Vagina (tissue), 2 donors: ENCODE measurements at places on chromosomes 13 and 19.

- no peak for DNase-seq
Observed at GRCh38 chr19:58325311-58326022, 1.3 kb upstream of the ZSCAN22 start.

DNA sequence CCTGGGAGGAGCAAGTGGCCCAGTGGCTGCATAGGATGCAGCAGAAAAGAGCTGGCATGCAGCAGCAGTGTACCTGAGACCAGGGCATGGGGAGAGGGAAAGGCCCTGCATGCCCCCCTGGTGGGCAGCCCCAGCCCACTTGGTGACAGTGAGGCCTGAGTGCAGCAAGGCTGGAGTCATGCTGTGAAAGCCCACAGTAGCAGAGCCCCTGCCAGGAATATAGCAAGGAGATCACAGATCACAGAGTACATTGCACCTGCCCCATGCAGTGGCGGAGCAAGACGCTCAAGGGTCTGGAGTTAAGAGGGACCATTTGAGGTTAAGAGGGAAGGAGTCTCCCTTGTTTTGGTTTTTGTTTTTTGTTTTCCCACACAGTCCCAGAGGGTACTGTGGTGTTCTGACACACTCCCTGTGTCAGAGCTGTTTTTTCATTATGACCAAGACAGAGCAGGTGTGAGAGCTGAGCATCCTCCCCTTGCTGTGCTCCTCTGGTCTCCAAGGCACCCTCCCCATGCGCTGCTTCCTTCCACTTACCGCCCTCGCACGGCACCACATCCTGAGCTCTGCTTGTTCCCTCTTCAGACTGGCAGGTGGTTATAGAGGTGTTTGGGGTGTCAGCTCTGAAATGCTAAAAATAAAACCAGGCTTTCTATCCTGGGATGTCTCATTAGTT, 85.0 kb upstream of the UBL3 start:
- no peak for DNase-seq

GRCh38 chr13:113903912-113904311, 40.0 kb upstream of the GAS6 start:
- DNase-seq, result peak; percentile 64

- no peak for DNase-seq
Observed at GRCh38 chr13:110246530-110246929, 60.4 kb downstream of the COL4A1 start.

GRCh38 chr13:111239764-111240670, 80.4 kb upstream of the TEX29 start:
- DNase-seq, result peak; percentile 34

- DNase-seq, result no peak
Observed at GRCh38 chr13:83538636-83539035, 343.6 kb downstream of the SLITRK1 start.

DNA sequence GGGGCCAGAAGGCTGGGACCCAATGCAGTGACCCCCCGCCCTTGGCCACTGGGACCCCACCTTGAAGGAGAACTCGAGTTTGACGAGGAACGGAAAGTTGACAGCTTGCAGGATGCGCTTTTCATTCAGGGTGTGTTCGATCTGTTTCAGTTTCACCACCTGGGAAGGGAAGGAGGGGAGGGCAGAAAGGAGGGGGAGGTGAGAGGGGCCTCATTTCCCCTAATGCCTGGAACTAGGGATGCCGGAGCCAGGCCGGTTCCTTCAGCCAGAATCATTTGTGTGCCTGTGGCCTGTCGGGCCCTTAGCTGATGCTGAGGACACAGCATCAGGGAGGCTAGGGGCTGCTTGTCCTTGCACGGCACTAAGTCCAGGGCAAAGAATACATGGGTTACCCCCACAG, 12.2 kb upstream of the SAMD1 start:
- DNase-seq, result no peak

- no peak for DNase-seq
Observed at GRCh38 chr13:52085421-52085820, 43.5 kb downstream of the NEK5 start.

DNA sequence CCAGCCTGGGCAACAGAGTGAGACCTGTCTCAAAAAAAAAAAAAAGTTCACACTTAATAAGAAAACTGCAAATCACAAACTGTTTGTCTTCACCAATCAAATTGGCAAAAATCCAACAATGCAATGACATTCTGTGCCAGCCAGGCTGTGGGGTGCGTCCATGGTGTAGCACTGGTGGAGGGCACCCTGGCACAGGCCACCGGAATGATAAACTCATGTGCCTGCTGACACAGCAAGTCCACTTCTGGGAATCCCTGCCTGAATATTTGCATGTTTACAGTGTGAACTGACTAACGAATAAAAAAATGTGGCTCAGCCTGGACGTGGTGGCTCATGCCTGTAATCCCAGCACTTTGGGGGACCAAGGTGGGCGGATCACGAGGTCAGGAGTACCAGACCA, 1.6 kb upstream of the LRRC25 start:
- no peak for DNase-seq

DNA sequence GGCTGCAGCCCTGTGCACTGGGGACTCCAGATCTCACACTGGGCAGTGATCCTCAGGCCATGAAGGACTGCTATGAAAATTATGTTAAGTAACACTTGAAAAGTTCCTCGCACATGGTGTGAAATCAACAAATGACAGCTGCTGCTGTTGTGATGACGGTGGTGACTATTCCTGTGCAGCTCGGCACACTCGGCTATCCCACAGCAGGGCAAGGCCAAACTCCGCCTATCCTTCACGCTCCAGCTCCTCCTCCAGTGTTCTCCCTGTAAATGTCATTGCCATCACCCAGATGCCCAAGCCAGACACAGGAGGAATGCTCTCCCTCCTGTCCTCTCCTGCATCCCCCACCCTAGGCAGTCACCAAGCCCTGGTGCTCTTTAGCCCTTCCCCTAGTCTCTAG, 31.3 kb downstream of the GRIK5 start:
- no peak for DNase-seq

DNA sequence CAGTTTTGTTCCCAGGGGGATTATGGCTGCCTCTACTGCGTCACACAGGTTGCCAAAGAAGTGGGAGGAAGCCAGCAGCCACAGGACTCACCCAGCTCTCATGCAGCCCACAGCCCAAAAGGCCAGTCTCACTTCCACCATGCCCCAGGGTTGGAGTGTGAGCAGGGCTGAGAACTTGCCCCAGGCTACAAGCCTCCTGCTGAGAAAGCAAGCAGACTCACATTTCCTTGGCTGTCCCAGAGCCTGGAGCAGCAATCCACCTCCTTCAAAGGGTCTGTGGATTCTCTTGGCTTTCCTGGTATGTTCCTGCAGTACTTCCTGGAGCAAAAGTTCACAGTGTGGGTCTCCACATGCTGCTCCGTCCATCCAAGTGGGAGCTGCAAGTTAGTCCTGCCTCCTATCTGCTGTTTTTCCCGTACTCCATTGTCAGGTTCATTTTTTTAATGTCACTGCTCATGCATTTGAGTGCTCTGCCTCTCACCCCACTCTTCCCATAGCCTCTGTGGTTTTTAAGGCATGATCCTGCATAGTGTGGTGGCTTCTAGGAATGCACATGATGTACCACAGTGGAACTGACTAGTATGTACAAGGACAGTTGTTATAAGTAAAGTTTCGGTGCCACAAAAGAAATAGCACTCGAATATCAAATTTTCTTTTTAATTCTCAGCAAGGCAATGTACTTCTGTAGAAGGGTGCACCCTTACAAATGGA, 56.2 kb upstream of the ARHGEF7 start:
- DNase-seq, result no peak

- DNase-seq, result no peak
Observed at GRCh38 chr19:54650108-54650655, 12.6 kb upstream of the LILRB4 start.

- no peak for DNase-seq
Observed at GRCh38 chr19:34189917-34190425, 17.7 kb downstream of the LSM14A start.

DNA sequence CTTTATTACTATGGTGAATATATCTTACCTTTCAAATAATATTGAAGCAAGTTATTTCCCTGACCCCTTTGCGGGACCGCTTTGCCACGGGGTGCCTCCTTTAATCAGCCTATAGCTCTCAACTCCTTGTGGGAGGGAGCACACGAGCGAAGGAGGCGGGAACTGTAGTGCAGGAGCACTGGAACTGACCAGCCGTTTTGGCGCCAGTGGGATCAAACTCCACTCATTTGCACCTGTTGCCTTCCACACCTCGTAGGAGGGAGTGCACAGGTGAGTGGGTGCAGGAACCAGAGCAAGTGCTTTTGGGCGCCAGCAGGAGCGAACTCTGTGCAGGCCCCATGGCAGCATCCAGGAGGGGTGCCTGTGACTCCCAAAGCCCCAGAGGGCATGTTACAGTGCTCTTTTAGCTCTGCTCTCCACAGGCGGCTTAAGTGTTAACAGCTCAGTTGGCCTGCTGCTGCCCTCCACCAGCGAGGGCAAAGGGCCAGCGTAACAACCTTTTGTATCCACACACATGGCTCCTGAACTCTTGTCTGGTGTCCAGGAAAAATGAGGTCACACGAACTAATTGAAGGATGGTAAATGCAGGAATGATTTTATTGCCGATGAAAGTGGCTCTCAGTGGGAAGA, 206.9 kb downstream of the GGACT start:
- DNase-seq, result no peak

DNA sequence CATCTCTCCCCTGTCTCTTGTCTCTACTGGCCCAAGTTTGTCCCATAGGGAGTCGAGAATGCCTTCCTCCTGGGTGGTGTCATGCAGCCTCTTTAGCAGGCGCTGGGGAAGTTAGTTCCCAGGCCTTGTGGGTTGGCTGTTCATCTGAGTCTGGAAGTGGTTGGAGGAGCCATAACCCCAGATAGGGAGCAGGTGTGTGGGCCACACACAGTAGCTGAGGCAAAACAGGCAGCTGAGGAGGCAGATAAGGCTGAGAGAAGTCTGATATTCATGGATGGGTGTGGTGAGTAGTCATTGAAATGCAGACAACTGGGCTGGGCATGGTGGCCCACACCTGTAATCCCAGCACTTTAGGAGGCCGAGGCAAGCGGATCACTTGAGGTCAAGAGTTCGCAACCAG, 40.9 kb upstream of the KPNA3 start:
- no peak for DNase-seq
